ENCODE measurements at places on chromosomes 12 and 14.

DNA sequence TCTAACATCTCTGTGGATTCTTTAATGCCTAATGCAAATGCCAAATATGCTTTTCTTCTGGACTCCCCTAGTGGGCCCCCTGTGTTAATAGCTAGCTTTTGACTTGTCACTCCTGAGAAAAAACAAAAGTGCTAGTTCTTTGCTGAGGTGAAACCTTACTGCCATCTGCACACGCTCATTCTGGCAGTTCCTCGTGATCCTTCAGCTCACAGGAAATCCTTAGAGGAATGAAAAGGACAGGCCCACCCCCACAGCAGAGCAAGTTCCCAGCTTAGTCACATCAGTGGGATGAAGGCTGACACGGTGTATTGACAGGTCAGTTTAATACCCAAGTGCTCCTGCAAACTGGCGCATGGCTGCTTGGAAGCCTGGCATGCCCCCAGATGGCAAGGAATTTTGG is 165.1 kb upstream of the ATP2B1 start:
- H3K4me1 ChIP-seq = no peaks in the 10 kb centered on the region
- H3K27me3 ChIP-seq = no peaks in the 10 kb centered on the region
- H3K4me3 ChIP-seq = no peak overlapping the region

GRCh38 chr12:9760699-9761418 is at the start of gene CD69:
TSS of gene CD69 (minus strand) at chr12:9760901. CDS start at chr12:9760820, 81 bp downstream.
- no peaks in the 10 kb centered on the region for H3K36me3 ChIP-seq
- H3K4me3 ChIP-seq = peak within 1 kb of the TSS; percentile 40

GRCh38 chr14:79708426-79709388 is 502.6 kb downstream of the DIO2 start:
- no peak overlapping the region for H3K4me3 ChIP-seq

- no peaks in the 10 kb centered on the region for H3K27me3 ChIP-seq
- H3K36me3 ChIP-seq = no peaks in the 10 kb centered on the region
- H3K4me3 ChIP-seq = no peak overlapping the region
These were observed 5.0 kb upstream of the PABPN1 start for GRCh38 chr14:23316300-23316699.
